ENCODE measurements at places on chromosomes 1 and 21. TPM values are rescaled to one million over a fixed set of nuclear protein-coding genes. Genes with fewer than 3 reads are reported as not detected.
A peak's percentile ranks its signal among the peaks of the same experiment; 100 is the strongest.

GRCh38 chr1:184761969-184762485 lies 7.4 kb upstream of the EDEM3 start:
- no peak for DNase-seq
- H3K36me3 ChIP-seq, result no peaks in the 10 kb centered on the region
- no peaks in the 10 kb centered on the region for H3K4me1 ChIP-seq
- no peaks in the 10 kb centered on the region for H3K27me3 ChIP-seq
- no peak overlapping the region for H3K4me3 ChIP-seq

GRCh38 chr1:166849135-166849534 lies 9.9 kb downstream of the POGK start:
- H3K27ac ChIP-seq, result no peak overlapping the region
- no peak for DNase-seq
- H3K4me3 ChIP-seq, result no peak overlapping the region
- no peaks in the 10 kb centered on the region for H3K27me3 ChIP-seq
- H3K36me3 ChIP-seq, result peaks cover 93% of the 10 kb centered on the region
- H3K4me1 ChIP-seq, result no peaks in the 10 kb centered on the region

LMX1A gene
- not detected for total RNA-seq

- peak overlapping the region; percentile 35 for H3K27ac ChIP-seq
- no peaks in the 10 kb centered on the region for H3K36me3 ChIP-seq
- H3K4me3 ChIP-seq, result no peak overlapping the region
- H3K27me3 ChIP-seq, result no peaks in the 10 kb centered on the region
- H3K4me1 ChIP-seq, result peaks cover 39% of the 10 kb centered on the region
- DNase-seq, result peak; percentile 75
These were observed 163.4 kb downstream of the CYYR1 start for GRCh38 chr21:26409735-26410134.

FAM151A gene
- total RNA-seq, result not detected
